ENCODE measurements at places on chromosomes 2 and 18.

GRCh38 chr2:121810959-121811853 lies 55.8 kb downstream of the TSN start:
- no peak for DNase-seq

DNA sequence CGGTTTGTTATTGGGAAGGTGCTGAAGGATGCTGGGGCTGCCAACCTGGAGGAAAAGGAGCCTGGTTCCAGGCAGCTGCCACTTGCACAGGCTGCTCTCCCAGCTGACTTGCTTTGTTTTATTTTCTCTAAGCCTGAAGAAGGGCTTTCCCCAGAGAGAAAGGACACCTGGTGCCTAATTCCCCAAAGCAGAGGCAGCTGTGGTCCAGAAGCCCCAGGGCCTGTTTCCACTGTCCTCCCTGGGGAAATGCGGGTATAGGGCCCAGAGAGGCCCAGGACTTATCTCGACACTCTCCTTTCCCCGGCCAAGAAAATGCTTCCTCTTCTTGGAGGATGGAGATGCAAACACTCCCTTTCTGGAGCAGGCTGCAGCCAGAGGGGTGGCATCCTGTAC lies 30.1 kb downstream of the INO80C start:
- no peak for DNase-seq

GRCh38 chr2:14717131-14717530 lies 84.6 kb downstream of the LRATD1 start:
- no peak for DNase-seq

DNA sequence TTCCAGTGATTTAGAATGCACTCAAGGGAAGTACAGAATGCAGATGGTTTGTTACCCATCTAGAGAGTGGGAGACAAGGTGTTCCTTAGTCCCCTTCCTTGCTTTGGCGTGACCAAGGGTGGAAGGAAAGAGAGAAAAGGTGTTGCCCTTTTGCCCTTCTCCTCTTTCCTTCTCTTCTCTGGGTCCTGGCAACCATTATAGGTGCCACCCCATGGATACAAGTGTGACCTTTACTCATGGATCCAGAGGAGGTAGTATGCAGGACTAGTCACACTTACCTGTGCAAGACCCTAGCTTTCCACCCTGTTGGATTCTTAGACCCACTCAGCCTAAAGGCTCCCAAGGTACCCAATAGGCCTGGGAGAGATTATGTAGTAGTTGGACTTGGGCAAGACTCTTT lies 11.6 kb upstream of the RBFA start:
- DNase-seq, result no peak

DNA sequence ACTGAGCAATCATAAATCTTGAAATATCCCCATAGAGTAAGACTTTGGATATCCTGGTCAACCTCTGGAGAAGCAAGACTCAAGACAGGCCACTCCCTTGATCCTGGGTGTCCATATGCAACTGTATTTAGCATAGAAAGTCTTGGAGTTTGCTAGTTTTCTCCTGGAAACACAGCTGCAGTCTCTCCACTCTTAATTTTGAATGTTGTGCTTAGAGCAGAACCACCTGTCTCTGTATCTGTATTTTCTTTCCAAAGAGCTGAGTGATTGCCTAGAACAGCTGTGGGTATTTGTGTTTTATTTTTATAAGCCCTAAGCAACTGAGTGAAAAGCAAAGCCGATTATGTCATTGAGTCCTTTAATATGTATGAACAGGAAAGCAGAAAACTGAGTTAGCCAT lies 64.1 kb upstream of the ADAM23 start:
- no peak for DNase-seq

- no peak for DNase-seq
Observed at GRCh38 chr18:21650311-21650710, 38.2 kb downstream of the SNRPD1 start.

GRCh38 chr2:28754321-28754720 lies 2.7 kb downstream of the PPP1CB start:
- DNase-seq, result no peak

DNA sequence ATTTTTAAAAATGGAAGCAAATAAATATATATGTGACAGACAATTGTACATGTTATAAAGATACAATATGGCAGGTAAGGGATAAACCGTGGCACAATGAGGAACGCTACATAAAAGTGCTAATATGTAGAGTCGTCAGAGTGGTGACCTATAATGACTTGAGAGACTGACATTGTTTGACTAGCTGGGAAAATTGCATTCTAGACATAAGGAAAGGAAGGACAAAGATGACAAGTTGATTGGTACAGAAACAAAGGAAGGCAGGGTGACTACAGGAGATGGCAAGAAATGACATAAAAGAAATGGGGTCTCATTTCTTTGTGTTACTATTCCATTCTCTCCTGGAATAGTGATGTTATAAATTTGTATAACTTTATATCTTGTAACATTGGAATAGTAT lies 420.4 kb downstream of the DSC3 start:
- DNase-seq, result no peak

GRCh38 chr2:219030177-219030940 lies 11.0 kb downstream of the CFAP65 start:
- DNase-seq, result no peak

DNA sequence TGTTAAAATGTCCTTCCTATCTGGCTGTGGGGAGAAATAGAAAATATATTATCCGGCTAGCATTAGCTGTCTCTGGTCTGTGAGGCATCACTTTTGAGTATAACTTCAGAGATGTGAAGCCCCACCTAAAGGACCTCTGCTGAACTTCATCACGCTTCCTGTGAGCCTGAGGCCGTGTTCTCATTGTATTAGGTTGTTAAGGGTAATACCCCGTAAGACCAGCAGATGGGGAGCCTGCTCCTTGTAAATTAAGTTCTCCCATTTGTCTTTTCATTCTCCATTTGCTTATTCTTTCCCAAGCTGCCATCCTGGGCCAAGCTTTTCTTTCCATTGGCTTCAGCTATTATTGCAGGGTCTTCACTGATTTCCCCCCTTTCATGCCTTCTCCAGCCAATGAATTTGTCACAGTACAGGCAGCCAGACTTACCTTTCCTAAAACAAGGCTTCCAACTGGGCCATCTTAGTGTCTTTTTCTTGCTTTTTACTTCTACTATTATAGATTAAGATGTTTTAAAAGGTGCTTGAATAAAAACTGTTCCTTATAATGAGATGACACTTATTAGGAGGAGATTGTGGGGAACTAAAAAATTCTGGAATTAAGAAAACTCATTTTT lies 12.4 kb downstream of the NIF3L1 start:
- DNase-seq, result peak; percentile 37

- no peak for DNase-seq
Observed at GRCh38 chr2:180763263-180763989, 217.0 kb upstream of the UBE2E3 start.

GRCh38 chr2:16271231-16271896 lies 331.0 kb downstream of the MYCN start:
- DNase-seq, result no peak

- DNase-seq, result no peak
Observed at GRCh38 chr2:203559641-203560040, 24.5 kb upstream of the RAPH1 start.

GRCh38 chr18:46891742-46892214 lies 25.5 kb downstream of the PIAS2 start:
- DNase-seq, result no peak

DNA sequence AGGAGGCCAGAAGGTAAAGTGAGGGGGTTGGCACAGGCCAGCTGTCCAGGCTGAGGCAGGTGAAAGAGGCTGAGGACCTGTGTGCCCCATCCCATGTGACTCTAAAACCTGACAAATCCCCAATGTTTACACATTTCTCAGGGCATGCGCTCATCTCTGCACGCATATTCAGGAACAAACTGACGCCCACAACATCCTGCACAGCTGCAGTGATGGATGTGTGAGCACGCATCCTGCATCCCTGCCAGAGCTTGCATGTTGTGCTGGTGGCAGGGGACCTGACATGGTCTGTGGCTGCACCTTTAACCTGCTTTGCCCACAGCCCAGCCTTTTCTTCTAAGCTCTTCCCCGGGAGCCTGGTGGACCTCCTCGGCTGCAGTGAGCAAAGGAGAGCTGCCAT lies 83.1 kb downstream of the FBXO15 start:
- DNase-seq, result no peak

DNA sequence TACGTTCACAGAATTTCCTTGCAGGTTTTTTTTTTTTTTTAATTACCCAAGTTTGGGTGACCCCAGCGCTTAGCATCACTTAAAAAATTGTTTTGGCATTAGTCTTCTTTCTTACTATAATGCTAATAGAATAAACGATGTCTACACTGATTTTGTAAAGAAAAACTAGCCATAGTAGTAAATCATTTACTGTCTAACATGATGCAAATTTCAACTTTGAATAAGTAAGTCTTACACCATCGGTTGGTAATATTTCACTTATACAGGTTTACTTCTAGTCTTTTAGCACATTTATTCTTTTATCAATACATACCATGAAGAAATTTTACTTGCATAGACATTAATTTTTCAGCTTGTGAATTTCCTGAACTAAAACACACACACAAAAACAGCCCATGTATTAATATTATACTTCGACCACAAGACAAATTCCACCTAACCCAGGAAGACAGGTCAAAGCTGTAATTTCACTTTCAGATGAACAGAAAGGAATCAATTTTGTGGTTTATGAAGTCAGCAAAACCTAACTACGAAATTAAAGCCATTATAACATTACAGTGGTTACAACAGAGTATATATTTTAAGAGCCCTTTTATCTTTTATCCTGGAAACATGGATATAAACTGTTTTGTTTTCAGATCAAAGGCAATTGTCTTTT lies 1.9 kb downstream of the YES1 start:
- DNase-seq, result no peak

DNA sequence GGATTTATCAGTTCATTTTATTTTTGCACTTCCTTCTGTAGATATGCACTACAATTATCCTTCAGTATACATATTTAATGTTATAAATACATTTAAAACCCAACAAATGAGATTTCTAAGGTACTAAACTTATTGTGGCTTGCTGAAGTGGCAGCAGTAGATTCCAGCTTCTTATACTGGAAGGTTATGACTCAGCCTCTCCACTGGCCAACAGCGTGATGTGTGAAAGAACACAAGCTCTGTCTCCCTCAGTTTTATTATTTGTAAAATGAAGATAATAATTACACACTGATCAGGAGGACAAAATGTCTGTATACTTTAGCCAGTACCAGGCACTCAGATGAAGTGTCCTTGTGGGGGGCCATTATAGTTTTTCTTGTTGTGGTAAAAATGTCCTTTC lies 1147.1 kb downstream of the CNTNAP5 start:
- DNase-seq, result no peak

GRCh38 chr18:58400331-58400870 lies 228.5 kb downstream of the ALPK2 start:
- DNase-seq, result no peak

- no peak for DNase-seq
Observed at GRCh38 chr2:20634507-20635112, 16.3 kb downstream of the HS1BP3 start.

- DNase-seq, result peak; percentile 46
Observed at GRCh38 chr2:237475704-237476141, 11.3 kb upstream of the MLPH start.

Data from stimulated activated CD8-positive, alpha-beta memory T cell treated with anti-CD3 and anti-CD28 coated beads, Interleukin-15, amount 100 ng/mL, for 48 hours (primary cell).